ENCODE measurements at places on chromosomes 16 and 17.

GRCh38 chr17:81518785-81519283 is 6.2 kb upstream of the ACTG1 start:
- DNase-seq, result no peak

GRCh38 chr16:12600536-12601256 is 203.0 kb downstream of the CPPED1 start:
- DNase-seq, result no peak

DNA sequence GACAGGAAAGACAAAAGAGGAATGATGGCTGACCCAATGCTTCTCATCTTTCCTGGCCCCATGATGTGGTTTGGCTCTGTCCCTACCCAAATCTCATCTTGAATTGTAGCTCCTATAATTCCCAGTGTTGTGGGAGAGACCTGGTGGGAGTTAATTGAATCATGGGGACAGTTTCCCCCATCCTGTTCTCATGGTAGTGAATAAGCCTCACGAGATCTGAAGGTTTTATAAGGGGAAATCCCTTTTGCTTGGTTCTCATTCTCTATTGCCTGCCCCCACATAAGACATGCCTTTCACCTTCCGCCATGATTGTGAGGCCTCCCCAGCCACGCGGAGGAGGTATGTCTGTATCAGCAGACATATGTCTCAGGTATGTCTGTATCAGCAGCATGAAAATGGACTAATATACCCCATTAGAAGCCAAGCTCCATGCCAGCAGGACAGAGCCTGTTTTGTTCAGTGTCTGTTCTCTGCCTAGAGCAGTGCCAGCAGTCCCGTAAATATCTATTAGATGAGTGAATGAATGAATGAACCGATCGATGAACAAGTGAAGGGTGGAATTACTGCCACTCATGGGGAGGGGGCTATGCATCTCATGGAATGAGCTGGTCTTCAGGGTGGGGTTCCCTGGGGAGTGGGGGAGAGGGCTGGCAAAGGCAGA is 304.4 kb downstream of the SOX9 start:
- no peak for DNase-seq

DNA sequence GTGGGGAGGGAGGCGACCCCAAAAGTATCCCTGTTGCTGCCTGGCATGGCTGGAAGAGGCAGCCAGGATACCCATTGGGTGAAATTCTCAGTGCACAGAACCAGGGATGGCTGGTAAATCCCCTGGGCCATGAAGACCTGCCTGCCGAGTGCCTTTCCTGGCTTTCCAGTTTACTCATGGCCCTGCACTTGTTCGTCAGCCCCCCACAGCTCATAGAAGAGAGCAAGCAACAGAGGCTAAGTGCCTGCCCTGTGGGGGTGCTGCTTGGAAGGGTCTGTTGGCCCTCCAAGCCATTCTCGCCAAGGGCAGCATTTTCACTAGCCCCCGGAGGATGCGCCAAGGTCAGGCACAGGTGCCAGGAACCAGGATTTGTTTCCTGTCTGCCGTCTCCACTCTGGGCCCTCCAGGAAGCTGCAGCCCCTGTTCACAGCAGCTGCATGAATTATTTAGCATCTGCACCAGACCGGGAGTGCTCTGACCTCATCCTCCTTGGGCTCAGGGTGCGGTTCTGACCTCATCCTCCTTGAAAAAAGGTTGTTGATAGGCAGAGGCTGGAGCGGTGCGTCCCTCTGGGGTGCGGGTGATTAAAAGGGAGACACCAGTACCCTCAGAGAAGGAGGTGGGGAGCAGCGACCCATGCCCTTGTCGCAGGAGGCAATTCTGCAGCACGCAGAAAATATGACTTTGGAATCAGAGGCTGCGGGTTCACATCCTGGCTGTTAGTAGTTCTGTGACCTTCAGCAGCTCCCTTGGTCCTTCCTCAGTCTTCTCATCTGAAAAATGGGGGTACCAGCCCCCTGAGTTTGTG is 14.2 kb upstream of the CD300A start:
- no peak for DNase-seq
